ENCODE measurements at places on chromosomes 5 and 9.

DNA sequence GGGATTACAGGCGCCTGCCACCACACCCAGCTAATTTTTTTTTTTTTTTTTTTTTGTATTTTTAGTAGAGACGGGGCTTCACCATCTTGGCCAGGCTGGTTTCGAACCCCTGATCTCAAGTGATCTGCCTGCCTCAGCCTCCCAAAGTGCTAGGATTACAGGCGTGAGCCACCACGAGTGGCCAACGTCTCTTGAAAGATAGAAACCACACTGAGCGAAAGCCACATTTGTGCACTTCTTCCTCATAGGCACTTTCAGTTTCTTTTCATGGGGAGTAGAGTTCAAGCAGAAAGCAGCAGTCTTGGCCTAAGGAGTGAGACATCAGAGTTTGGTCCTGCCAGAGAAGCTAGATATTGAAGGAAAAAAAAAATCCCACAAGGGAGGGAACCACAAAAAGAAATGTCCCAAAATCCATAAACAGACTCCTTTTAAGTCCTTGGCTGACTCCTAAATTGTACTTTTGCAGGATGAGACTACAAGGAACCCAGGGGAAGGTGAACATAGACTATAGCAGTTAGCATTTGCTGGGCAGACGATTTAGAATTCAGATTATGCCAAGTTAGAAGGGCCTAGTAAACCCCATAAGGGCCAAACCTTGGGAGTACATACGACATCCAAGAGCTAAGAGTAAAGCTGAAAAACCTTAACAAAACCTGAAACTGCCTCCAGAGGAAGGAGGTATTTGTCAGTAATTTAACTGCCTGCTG is 43.9 kb upstream of the GLIPR2 start:
- no peak for DNase-seq

DNA sequence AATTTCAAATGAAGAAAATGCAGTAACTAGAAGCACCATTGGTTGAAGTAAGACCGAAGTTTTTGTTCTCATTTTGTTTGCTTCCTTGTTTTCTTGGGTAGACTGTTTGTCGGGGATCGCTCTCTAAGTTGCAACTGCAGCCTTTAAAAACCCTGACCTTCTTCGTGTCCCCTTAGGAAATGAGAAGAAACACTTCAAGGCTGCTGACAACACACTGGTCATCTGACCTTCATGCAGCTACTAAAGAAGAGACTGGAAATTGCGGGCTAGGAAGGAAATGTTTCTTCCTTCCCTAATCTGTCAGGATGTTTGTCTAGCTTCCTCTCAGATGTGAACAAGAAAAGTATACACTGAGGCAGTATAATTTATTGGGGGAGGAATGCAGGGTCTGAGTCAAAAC is 50.7 kb upstream of the CHSY3 start:
- DNase-seq: no peak

GRCh38 chr5:118326481-118327045 is 661.8 kb downstream of the DTWD2 start:
- DNase-seq: no peak

- no peak for DNase-seq
These were observed 386.6 kb upstream of the RPS23 start for GRCh38 chr5:82664732-82665131.

GRCh38 chr9:8784838-8785237 is 985.3 kb upstream of the DMAC1 start:
- DNase-seq: no peak

DNA sequence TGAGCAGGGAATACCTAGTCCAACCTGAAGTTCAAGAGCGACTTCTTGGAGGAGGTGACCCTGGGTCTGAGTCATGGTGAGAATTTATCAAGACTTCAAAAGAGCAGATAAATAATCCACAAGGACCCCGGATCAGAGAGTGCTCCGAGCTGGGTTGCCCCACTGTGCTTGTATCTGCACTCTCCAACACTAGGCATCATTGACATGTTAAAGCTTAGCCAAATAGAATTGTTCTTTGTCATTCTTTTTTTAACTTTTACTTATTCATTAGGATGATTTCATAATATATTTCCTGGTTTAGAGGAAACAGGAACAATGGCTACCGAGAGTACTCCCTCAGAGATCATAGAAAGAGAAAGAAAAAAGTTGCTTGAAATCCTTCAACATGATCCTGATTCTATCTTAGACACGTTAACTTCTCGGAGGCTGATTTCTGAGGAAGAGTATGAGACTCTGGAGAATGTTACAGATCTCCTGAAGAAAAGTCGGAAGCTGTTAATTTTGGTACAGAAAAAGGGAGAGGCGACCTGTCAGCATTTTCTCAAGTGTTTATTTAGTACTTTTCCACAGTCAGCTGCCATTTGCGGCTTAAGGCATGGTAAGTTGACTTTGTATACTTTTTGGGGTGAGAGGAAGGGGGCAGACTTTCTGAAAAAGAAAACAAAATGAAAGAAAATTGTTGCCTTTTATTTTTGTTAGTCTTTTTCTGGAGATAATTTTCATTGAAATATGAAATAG is at the start of gene CARD6:
TSS of gene CARD6 (plus strand) at position 300 of the 738 bp plus-strand sequence. CDS start at position 316, 16 bp downstream.
- DNase-seq: peak; percentile 32

DNA sequence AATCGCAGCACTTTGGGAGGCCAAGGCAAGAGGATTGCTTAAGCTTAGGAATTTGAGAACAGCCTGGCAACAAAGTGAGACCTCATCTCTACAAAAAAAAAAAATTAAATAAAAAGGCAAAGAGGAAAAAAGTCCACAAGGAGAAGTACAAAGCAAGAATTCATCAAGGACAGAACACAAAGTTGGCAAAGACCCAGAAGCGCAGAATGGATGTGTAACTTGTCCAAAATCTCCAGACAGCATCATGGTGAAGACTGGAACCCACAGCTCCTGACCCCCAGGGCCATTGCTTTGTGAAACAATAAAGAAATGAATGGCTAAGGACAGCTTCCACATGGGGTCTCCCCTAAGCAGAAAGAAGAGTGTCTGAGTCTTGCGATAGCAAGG is 7.8 kb downstream of the HSD17B3 start:
- DNase-seq: no peak

DNA sequence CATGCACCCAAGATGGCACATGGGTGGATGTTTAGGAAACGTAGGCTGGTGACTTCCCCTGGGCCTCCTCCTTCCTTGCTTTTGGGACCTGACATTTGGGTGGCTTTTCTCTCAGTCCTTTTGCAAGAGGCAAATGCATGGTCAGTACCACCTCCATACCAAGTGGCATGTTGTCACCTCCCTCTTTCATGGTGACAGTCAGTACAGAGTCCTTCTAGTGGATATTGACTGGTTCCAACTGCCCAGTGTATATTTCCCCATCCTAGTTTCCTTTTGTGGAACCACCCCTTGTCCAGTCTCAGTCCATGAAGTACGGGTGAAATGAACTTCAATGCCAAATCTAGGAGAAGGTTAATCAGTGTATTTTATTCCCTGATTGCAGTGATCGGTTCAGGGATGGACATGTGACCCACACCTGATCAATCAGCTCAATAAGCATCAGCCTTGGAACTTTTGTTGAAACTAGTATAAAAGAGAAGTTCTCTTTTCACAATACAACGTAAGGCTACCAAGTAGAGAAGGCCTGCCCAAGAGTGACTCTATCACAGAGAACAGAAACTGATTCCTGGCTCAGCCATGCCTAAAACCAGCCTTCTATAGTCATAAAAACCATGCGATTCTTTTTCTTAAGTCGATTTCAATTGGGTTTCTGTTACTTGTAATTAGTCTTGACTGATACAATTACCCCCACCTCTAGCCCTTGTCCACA is 143.4 kb upstream of the KLF9 start:
- no peak for DNase-seq

Data from ELR (cell line).